ENCODE measurements at places on chromosomes 7 and 10.

GRCh38 chr10:121237718-121238117 is 360.5 kb downstream of the FGFR2 start:
- DNase-seq, result no peak

DNA sequence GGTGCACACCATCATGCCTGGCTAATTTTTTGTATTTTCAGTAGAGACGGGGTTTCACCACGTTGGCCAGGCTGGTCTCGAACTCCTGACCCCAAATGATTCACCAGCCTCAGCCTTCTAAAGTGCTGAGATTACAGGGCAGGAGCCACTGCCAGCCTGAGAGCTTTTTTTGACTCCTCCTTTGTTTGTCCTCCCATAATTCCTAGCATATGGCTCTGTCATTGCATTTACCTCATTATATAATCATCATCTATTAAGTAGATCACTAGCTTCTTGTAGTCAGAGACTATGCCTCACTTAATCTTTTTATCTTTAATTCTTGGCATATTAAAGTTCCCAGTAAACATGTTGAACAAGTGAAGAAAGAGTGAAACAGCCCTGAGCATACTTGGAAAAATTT is 82.1 kb downstream of the CPEB3 start:
- no peak for DNase-seq

- DNase-seq, result no peak
Measured at GRCh38 chr7:152513861-152514770, 78.3 kb upstream of the KMT2C start.

DNA sequence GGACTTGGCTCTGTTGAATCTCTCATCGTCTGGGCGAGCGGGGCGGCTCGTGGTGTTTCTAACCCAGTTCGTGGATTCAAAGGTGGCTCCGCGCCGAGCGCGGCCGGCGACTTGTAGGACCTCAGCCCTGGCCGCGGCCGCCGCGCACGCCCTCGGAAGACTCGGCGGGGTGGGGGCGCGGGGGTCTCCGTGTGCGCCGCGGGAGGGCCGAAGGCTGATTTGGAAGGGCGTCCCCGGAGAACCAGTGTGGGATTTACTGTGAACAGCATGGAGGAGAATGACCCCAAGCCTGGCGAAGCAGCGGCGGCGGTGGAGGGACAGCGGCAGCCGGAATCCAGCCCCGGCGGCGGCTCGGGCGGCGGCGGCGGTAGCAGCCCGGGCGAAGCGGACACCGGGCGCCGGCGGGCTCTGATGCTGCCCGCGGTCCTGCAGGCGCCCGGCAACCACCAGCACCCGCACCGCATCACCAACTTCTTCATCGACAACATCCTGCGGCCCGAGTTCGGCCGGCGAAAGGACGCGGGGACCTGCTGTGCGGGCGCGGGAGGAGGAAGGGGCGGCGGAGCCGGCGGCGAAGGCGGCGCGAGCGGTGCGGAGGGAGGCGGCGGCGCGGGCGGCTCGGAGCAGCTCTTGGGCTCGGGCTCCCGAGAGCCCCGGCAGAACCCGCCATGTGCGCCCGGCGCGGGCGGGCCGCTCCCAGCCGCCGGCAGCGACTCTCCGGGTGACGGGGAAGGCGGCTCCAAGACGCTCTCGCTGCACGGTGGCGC is at the start of gene EN2:
Gene EN2 (plus strand): TSS at position 19 of the 767 bp plus-strand sequence. CDS start 249 bp downstream, at position 268.
- no peak for DNase-seq

- no peak for DNase-seq
Measured at GRCh38 chr10:48364659-48365405, 58.4 kb downstream of the MAPK8 start.

- DNase-seq, result no peak
Measured at GRCh38 chr10:109019001-109019424, 904.3 kb downstream of the XPNPEP1 start.

- no peak for DNase-seq
Measured at GRCh38 chr7:57364933-57365710, 84.9 kb upstream of the ZNF716 start.

DNA sequence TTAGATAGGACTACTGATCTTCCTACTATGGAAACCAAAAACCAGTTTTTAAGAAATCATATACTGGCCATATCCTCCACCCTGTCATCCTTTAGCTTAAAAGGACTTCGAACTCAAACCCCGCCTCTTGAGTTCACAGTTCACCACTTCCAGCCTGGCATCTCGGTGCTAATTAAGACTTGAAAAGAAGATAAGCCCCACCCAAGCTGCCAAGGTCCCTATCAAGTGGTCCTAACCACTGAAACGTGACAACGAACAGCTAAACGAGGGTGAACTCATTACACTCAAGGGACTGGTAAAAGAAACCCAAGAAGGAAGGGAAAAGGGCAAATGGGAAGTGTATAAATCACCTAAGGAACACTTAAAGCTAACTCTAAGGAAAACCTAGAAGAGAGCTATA is 16.1 kb downstream of the COL17A1 start:
- no peak for DNase-seq

- no peak for DNase-seq
Measured at GRCh38 chr10:9869606-9870176, 1148.0 kb upstream of the CELF2 start.

DNA sequence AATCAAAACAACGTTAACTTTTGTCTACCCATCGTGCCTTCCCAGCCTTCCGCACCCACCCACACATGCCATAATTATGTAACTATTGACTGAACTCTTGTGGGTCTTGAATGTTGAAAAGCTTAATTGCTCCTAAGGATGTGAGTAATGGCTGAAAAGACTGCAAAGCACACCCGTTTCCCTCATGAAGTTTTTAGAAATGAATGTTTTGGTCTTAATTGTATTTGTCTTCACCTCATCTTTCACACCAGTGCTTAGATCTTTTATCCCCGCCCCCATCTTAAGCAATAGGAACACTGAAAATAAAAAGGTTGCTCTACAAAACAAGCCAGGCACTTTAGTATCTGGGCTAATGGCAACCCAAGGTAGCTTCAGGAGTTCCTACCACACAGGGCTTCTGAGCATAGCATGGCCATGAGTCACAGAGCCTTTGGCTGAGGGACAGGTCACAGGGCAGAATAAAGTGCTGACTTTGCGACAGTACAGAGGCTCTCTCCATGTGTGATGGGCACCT is 690.5 kb downstream of the PARD3 start:
- DNase-seq, result no peak

DNA sequence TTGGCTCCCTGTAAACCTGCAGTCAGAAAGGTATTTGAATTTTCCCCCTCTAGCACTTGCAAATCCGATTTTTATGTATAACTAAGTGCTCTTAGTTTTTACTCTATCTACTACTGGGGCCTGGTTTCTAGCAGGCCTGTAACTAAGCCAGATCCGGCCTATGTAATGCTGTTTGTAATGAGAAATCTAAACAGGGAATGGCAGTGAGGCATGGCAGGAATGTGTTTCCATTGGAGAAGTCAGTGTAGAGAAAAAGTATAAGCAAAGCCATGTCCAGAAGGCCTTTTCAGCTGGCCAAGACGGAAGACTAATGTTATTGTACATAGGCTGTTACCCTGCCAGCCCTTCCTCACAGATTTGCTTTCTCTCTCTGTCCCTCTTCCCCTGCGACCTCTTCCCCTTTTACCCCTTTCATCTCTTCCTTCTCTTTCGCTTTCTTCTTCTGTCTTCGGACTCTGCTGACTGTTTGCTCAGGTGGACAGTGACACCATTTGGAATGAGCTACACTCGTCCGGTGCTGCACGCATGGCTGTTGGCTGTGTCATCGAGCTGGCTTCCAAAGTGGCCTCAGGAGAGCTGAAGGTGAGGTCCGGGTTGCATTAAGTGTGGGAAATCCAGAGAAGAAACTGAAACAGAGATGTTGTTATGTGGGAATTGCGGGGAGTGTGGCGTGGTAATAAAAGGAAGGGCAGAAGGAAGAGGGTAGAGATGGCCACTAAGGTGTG is 297.5 kb downstream of the HDAC9 start:
- DNase-seq, result no peak

DNA sequence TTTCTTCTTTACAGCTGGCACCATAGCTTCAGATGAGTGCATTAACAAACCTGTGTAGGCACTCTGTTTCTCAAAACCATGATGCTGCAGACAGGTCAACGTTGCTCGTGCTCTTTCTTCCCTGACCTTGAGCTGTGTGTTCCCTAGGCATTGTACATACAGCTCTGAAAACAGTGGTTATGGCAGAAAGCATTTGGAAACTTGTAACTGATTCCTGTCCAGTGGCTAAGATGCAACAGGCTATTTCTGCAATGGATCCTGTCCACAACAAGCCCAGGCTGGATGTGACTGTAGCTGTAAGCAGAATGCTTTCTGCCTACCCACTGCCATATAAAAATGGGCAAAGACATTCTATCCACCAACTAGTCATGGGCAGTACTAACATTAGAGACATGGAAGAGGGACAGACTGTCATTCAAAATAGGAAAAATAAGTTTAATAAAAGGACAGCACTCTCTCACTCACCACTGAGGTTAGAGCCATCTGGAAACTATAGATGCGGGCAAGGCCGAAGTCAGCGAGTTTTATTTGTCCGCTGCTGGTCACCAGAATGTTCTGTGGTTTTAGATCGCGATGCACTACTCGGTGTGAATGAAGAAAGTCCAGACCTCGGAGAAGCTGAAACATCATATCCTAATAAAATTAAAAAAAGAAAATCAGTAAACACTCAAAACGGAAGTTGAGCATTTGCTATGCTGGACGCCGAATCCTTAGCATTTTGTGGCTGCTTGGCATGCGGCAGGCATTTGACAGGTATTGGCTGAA is 111.0 kb downstream of the CDK6 start:
- no peak for DNase-seq

GRCh38 chr7:150756858-150757257 is 19.6 kb downstream of the GIMAP5 start:
- DNase-seq, result no peak

- DNase-seq, result no peak
Measured at GRCh38 chr10:71033396-71033980, 145.1 kb upstream of the PCBD1 start.

- no peak for DNase-seq
Measured at GRCh38 chr7:132292803-132293202, 283.5 kb downstream of the PLXNA4 start.

GRCh38 chr10:86267286-86268195 is 99.1 kb downstream of the GRID1 start:
- DNase-seq, result no peak

- no peak for DNase-seq
Measured at GRCh38 chr10:94281654-94282053, 81.1 kb downstream of the NOC3L start.

GRCh38 chr10:3074145-3074665 is 6.9 kb downstream of the PFKP start:
- no peak for DNase-seq

- no peak for DNase-seq
Measured at GRCh38 chr7:92647011-92647625, 56.9 kb upstream of the FAM133B start.

DNA sequence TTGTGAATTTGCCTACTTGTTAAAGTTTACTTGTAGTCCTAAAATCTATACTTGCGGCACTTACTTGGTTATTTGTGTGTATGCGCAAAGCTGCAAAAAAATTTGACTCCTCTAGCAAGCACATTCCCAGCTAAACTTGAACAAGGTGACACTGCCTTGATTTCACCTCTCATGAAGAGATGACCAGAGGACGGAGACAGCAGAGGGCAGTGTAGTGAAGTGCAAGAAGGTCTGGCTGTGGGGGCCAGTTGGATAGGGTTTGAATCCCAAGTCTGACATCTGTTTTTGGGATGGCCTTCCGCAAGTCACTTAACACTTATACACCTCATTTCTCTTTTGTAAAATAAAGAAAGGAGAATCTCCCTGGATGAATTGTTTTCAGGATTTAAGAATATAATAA is 15.7 kb downstream of the SLK start:
- DNase-seq, result no peak

GRCh38 chr7:129493555-129493954 is 8.8 kb upstream of the SMKR1 start:
- DNase-seq, result no peak

GRCh38 chr7:45196374-45196773 is 38.8 kb downstream of the RAMP3 start:
- DNase-seq, result no peak
